ENCODE measurements at places on chromosomes 4 and X. TPM values are rescaled to one million over a fixed set of nuclear protein-coding genes. Genes with fewer than 3 reads are reported as not detected.

Gene H2BW2
- polyA plus RNA-seq = not detected

GRCh38 chr4:67539830-67540229, 5.5 kb downstream of the CENPC start:
- no peak for DNase-seq

DNA sequence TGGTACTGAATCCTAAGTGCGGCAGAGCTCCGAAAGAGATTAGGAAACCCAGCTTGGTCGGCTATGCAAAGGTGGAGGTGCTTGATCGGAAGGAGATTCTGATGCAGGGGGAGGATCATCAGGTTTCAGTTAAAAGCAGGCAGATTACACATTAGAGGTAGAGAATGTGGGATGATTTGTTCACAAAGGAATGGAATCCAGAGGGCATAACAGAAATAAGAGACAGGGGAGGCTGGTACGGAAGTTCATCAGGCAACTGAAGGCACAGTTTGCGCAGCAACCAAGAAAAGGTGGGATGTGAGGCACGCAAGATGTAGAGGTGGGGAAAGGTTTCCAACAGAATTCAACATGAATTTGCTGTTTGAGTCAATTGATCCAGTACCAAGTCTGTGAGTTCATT, 424 bp upstream of the ZNF330 start:
- DNase-seq = no peak

GRCh38 chr4:26126143-26126718, 194.6 kb upstream of the RBPJ start:
- no peak for DNase-seq
